ENCODE measurements at places on chromosomes 6 and 20. TPM values are rescaled to one million over a fixed set of nuclear protein-coding genes. Genes with fewer than 3 reads are reported as not detected.

DNA sequence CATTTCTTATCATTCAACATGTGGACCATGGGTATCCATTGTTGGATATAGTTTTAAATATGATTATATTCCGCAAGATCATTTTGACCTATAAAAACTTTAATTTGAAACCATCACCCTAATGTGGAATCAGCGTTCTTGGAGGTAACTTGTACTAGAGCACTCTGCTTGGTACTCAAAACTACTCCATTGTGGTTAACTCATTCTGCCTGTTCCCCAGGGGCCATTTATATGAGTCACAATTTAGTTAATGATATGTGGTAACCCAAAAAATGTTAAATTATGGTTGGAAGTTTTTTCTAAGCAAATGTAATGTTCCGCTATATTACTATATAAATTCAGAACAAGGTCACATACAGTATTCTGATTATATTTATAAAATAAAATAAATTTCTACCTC, 109.3 kb downstream of the TRDN start:
- no peak for DNase-seq

- DNase-seq, result no peak
Measured at GRCh38 chr20:1651268-1652058, 6.1 kb downstream of the SIRPG start.

GRCh38 chr6:116866281-116866871, 10.7 kb upstream of the RFX6 start:
- no peak for DNase-seq

ALDH8A1 gene
- total RNA-seq, result 0.81 TPM

DNA sequence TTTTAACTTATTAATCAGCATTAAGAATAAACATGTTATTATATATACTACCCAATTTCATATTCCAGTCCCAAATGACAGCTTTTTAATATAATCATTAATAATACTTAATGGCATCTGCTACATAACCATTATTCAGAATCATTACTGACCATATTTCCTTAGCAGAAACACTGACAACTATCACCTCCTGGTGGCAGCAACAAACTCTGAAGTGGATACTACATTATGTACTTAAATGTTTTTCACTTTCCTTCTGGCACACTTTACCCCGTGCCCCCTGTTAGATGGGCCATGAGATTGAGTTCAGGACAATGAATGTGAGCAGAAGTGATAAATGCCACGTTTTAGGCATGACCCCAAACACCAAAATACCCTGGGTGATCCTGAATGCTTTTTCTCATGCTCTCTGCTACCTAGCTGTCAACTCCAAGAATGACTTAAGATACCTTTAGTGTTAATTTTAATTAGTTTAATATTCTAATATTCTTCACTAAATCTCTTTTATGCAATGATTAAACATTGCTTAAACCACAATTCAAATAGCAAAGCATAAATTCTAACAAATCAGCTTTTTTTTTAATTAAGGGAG, 77.1 kb downstream of the LMBRD1 start:
- no peak for DNase-seq

DNA sequence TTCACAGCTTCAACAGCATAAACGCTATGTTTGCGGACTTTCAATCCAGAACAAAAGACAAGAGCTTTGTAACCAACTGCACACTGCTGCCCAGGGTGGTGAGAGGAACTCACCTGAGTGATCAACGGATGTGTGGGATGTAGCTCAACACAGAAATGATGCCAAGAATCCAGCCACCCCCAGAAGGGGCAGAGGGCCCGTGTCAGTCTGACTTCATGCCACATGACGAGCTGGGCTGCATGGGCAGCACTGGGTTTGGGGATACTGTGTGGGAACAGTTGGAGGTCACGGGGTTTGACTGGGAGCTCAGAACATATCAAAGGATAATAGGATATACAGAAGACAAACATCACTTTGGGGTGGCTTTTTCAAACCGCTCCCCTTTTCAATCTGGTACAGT, 79.4 kb upstream of the TRAF3IP2 start:
- no peak for DNase-seq

SEL1L2 gene
- total RNA-seq, result not detected

DNA sequence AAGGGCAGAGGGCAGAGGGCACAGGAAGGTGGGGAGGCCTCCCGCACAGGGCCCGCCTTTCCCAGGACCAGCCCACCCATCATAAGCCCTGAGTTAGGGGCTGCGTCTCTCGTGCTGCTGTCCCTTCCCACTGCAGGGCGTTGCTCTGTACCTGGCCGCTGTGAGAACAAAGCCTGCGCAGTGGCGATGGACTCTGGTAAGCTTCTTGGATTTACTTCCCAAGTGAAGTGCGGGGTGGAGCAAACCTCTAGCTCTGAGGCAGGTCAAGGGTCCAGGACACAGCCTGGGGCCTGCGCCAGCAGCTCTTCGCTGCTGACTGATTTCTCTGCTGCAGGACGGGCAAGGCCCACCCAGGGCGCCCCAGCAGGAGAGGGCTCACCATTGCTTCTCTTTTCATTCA, 23.9 kb downstream of the INSM1 start:
- DNase-seq, result no peak

RIOK1 gene
- total RNA-seq, result 17.5 TPM

APCDD1L gene
- total RNA-seq, result 1.6 TPM

NFATC2 gene
- total RNA-seq, result 5.8 TPM

GRCh38 chr6:80733641-80734040, 627.2 kb downstream of the BCKDHB start:
- no peak for DNase-seq

DNA sequence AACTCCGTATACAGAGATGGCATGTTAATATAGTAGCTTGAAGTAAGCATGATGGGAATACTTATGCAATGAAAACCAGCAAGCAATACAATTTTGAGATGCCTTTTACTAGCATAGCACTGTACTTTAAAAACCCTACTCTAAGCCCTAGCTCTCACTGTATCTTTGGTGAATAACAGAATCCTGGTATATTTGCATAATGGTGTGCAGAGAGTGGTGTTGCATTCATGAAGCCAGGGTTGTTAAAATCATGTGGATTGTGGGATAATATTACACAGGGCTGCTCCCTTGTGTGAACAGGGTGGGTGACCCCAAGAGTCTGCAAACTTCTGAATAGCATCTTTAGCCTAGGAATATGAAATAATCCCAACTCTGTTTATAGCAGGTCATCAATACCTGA, 105.2 kb upstream of the BMP2 start:
- DNase-seq, result no peak

DNA sequence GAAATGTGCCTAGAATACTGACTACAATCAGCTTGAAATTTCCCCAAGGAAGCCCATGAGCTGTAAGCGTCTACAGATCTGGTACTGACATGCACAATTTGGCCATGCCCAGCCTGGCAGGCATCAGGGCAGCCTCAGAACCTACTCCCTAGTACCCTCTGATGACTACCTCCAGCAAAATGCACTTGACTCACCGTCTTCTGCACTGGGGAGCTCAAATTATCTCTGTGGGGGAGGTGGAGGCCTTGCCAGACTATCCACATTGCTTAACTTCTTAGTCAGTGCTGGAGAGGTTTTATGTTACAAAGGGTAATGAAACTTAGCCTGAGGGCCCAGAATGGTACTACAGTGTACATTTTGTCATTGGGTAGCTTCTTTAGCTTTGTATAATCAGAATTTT, 126.0 kb upstream of the ADGRF1 start:
- peak; percentile 32 for DNase-seq

GRCh38 chr20:40810332-40811000, 121.4 kb upstream of the MAFB start:
- no peak for DNase-seq

- DNase-seq, result no peak
Measured at GRCh38 chr20:35002426-35003210, 47.0 kb downstream of the MYH7B start.

REM1 gene
- 2.9 TPM for total RNA-seq

DNA sequence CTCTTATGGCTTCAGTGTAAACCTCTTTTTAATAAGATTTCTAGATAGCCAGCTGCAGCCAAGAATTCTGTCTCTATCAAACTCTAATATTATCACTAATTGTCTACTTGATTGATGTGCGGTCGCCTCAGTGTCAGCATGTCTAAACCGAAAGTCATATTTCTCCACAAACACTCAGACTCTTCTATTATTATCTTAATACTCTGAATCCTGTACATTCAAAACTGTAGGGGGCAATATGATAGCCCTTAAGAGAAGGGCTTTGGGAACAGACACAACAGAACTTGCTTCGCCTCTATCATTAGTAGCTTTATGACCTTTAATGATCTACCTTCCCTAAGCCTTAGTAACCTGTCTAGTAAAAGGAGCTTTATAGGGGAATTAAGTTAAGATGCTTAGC, 379.7 kb upstream of the PTCHD4 start:
- no peak for DNase-seq

MATN4 gene
- 2.7 TPM for total RNA-seq

TNFRSF21 gene
- 1.6 TPM for total RNA-seq

PAX1 gene
- total RNA-seq, result 0.19 TPM

- DNase-seq, result peak; percentile 28
Measured at GRCh38 chr6:159919011-159919511, 28.3 kb downstream of the MAS1 start.

- DNase-seq, result no peak
Measured at GRCh38 chr6:155335265-155335664, 21.0 kb upstream of the TFB1M start.

- DNase-seq, result no peak
Measured at GRCh38 chr6:135774006-135774405, 77.5 kb upstream of the PDE7B start.

PACRG gene
- 3.9 TPM for total RNA-seq

GRCh38 chr20:16419138-16419715, 154.0 kb downstream of the KIF16B start:
- no peak for DNase-seq

SYNGAP1 gene
- total RNA-seq, result 21.1 TPM

DCDC2 gene
- total RNA-seq, result 0.20 TPM

SRC gene
- 27.0 TPM for total RNA-seq

DNA sequence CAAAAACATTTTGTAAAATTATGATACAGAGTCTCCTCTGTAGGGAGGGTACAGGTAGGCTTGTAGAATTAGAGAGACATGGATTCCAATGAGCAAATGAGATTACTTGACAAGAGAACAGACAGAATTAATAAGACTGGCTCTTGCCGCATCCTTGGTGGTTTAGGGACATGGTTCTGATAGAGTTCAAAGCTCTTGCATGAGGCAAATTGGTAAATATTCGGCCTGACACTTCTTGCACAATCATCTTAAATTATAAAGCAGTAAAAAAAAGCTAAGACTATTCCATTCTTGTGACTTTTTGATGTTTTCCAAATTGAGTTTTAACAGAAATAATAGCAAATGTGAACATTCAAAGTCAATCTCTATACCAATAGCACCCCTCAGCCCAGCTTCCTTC, 14.9 kb upstream of the KLHL31 start:
- no peak for DNase-seq

DNA sequence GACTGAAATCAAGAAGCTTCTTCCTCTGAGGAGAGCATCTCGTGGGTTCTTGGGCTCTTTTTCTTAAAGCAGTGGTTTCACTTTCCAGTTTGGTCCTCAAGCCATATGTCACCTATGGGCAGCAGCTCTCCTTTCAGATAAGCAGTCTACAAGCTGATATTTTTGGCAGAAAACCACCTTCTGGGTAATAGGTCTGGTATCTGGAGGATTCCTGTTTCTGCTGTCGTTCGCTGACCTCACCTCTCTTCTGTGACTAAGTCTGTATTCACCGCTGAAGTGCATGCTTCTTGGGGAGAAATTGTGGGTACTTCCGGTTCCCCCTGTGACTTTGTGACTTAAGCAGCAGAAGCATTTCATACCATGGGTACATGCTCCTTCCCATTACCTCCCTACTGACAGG, 193.6 kb downstream of the EDN1 start:
- DNase-seq, result no peak

PNRC1 gene
- total RNA-seq, result 261 TPM

RSPO4 gene
- total RNA-seq, result 0.59 TPM

- DNase-seq, result no peak
Measured at GRCh38 chr20:34365765-34366213, 2.7 kb downstream of the ITCH start.

DNA sequence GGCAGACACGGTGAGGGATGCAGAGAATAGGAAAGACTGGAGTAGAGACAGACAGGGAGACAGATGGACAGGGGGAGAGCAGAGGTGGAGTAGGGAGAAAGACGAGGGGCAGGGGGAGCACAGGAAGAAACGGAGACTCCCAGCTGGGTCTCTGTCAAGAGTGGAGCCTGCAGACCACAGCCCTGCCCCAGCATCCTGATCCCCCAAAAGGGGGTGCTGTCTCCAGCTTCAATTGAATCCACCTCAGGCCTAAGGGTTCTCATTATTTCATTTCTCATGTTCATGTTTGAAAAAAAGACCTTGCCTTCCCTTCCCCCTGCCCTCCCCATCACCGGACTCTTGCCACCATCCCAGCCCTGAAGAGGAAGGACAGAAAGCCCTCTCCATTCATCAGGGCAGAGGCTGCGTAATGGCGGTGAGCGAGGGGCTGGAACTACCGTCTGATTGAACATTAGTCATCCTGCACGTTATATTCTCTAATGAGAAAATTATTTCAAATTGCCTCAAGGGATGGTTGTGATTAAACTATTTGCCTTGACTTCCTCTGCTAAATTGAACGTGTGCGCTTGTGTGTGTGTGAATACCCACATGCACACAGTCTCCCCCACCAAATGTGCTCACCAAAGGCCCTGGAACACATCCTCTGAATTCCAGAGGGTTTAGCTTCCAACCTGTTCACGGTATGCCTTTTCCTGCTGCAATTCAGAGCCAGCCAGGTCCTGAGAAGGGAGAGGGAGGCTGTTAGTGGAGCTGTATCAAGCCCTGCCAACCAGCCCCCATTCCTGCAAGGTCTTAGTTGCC, 98.3 kb downstream of the CDC5L start:
- DNase-seq, result no peak

MYH7B gene
- 0.23 TPM for total RNA-seq

LY6G6C gene
- 218 TPM for total RNA-seq

DNA sequence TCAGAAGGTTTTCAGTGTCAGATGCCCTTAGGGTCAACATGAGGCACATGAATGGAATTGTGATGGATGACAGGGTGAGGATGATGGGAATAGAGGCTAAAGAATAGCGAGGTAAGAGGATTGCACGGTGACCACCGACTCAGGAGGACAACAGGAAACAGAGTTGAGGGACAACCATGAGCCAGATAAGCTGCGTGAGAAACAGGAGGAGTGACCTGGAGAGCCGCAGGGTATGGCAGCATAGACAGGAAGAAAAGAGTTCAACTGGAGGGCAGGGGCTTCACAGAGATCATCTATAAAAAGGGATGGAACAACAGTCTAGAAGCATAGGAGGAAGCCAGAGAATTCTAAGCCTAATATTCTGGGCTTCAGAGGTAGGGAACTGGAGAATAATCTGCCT, 84.7 kb upstream of the ENPP5 start:
- DNase-seq, result no peak

DNA sequence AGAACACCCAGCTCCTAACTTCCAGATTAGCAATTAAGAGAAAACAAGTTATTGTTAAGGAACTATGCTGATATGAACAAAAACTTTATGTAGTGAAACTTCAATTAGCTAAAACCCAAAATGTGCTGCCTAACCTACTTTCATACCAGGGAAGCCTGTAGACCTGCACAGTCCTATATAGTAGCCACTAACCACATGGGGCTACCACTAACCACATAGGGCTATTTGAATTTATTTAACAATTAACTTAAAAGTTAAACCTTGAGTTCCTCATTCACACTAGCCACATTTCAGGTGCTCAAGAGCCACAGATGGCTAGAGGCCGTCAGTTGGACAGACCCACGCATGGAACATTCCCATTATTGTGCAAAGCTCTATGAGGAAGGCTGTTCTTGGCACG, 72.4 kb upstream of the LAMP5 start:
- no peak for DNase-seq

UST gene
- total RNA-seq, result 21.7 TPM

All from lower leg skin (tissue), 4 donors.